EH (cell line): ENCODE measurements at places on chromosomes 6 and 20.

- DNase-seq: no peak
These were observed at the start of gene IRF4 for GRCh38 chr6:391559-392440. IRF4 (plus strand) TSS chr6:391752; CDS start chr6:393153, 1,401 bp downstream.

DNA sequence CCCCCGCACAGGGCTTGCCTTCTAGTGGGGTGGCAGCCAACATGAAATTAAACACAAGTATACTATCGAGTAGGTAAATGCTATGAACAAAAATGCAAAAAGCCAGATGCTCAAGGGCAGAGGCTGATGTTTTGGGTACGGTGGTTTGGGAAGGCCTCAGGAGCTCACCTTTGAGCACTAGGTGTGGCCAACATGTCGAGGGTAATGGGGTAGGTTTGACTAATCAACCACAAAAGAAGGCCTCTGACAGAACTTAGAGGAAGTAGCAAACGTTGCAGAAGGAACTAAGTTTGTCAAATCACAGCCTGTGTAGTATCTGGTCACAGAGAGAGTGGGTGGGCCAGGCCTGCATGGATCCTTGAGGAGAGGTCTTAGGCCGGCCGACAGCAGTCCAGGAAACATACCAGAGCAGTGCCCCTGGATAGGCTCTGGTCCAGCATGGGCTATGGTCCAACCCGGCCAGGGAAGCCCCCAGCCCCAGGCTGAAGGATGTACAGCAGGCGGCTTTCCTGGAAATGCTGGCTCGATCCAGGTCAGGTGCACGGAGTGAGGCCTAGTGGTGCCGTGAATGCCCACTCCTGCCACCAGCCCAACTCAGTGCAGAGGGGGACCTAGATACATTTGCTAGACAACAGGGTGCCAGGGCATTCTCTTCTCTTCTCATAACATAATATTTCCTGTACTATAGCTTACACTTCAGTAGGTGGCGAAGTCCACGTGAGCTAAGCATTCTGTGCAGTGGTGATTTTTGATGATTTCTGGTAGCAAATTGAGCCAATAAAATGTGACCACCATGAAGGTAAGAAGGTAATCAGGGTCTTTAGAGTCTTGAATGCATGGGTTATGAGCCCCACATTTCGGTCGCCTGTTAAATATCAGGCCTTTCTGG, 56.3 kb upstream of the CD93 start:
- no peak for DNase-seq

GRCh38 chr20:57686931-57687652, 22.7 kb downstream of the PMEPA1 start:
- no peak for DNase-seq

- no peak for DNase-seq
These were observed 8.8 kb upstream of the SIRPB1 start for GRCh38 chr20:1628621-1629020.

DNA sequence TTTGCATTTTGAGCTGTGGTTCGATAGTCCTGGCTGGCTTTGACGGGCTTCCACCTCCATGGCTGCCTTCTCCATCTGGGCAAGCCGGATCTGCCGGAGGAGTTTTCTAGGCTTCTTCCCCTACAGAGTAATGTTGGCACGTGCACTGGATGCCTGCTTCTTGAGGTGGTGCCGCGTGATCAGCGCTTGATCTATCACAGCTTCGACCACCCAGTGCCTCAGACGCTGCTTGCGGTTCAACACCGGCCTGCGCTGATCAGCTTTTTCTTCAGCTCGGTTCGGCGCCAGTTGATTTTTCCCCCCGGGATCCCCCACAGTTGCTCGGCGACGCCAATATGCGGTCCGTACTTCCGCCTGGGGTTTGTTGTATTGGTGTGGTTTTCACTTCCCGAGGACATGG, 23.5 kb downstream of the FBXO5 start:
- DNase-seq: no peak

DNA sequence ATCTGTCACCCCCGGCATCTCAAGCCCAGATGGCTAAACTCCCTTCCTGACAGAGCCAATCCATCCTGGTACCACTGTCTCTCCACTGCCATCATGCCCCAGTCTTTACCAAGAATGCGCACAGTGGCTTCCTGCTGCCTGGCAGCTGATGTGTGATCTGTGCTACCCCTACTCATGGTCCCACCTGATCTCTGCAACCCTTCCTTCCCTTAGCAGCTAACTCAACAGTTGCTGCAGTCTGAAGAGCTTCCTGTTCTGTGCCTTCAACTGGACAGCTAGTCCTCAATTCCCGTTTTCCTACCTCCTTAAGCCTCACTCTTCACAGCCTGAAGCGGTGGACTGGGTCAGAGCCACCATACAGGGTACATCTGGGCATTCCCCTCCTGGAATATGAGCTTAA, 7.6 kb upstream of the FAM83C start:
- no peak for DNase-seq

DNA sequence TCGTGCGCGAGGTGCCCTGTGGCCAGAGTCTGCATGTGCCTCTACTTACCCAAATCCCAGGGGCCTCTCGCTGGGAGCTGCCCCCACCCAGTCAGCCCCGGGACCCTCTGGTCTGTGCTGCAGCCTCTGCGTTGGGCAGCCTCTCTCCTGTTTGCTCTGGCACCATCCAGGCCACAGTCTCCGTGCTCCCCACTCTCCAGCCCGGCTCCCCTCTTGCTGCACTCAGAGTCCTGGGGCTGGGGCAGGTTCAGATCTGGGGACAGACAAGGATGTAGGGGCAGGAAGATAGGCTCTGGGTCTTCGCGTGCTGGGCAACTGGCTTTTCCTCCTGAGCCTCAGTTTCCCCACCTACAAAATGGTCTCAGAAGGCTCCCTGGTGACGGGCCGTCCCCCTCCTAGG, 70.8 kb upstream of the GATA5 start:
- DNase-seq: no peak

DNA sequence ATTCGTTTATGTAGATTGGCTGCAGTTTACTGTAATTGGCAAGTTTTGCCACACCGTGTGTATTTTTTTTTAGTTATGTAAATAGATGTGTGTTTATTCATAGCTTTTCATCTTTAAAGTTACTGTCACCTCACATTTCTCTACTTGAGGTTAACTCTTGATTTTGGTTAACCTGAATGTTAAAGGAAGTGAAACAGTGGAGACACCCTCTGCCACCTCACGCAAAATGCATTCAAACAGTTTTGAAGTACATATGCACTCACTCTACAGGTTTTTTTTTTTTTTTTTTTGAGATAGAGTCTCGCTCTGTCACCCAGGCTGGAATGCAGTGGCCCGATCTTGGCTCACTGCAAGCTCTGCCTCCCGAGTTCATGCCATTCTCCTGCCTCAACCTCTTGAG, 17.7 kb downstream of the OR2A4 start:
- DNase-seq: no peak

GRCh38 chr6:24935366-24936152, at the start of gene RIPOR2:
RIPOR2 (minus strand) TSS chr6:24935960; CDS start chr6:24935898, 62 bp downstream.
- DNase-seq: no peak

DNA sequence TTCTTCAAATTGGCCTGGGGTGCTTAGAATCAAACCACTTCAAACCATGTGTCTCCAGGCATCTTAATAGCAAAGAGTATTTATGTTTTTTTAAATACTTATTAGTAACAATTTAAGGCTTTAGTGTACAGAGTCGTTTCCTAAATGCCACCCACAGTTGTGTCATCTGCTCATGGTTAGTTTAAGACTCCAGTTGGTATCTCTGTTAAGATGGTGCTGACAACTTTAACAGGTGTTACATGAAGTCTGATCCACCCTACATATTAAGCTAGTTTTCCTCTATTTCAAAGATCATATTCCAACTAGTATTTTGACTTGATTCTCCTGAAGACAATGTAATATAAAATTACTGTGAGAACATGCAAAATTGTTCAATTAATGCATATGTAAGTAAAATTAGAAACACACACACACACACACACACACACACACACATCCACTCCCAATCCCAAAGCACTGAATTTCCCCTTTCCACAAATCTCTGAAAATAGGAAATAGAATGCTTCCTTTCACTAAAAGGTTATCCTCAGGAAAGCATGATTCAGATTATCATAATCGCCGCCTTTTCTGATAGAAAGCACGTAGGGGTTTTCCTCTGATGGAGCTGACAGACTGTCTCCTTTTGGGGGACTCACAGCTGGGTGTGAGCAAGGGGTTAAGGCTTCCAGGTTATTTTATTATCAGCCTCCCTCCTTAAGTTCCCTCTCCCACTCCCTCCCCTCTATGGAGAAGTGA, 10.5 kb downstream of the CNKSR3 start:
- DNase-seq: no peak

DNA sequence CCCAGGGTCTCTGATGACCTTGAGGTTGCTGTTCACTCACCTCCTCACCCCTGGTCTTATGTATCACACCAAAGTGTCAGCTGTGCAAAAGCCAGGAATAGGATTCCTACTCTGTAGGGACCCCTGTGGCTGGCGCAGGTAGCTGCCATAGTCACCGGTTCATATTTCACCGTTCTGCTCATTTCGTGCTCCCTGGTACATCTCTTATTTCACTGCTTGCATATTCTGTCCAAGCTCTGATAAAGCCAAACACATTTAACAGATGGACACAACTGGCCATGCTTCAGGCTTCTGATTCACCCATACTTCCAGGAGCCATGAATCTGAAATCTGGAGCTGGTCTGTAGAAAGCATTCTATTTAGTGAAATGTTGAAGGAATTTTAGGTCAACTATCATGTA, 20.5 kb downstream of the SLC22A3 start:
- DNase-seq: no peak

DNA sequence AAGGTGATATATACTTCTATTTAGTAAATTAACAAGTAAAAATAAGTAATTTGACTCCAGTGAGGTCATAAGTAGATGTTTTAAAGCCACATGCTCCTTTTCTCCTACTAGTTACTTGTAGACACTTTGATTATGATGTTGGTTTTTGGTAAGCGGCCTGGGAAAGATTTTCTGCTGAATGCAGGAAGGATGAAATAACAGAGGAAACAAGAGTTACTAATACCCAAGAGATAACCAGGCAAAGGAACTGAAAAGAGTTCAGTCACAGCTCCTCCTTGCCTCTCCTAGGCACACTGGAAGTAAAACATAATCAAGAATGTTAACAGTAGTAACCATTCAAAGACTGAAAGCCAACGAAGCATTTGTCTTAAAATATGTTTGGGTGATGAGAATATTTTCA, 203.3 kb downstream of the RNGTT start:
- no peak for DNase-seq

DNA sequence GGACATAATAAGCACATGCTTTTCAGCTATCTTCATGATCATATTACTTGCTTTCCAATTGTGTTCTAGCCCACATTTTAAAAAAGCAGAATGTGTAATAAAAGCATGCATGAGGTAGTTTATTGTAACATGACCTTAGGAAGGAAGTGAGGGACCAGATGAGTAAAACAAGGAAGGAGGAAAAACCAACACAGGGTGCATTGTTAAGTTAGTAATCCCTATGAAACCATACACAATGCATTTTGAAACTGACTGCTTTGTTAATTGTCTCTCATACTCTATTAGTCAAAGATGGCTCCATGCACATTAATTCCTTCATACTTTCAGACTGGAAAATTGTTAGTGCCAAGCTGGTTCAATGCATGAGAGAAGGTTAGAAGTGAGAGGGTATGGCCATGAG, 37.7 kb upstream of the CENPW start:
- no peak for DNase-seq

GRCh38 chr6:137724018-137724403, 143.0 kb upstream of the TNFAIP3 start:
- no peak for DNase-seq

- DNase-seq: no peak
These were observed 25.2 kb downstream of the MANBAL start for GRCh38 chr20:37314617-37315016.
